ENCODE measurements at places on chromosomes 1 and 21. TPM values are rescaled to one million over a fixed set of nuclear protein-coding genes. Genes with fewer than 3 reads are reported as not detected.

Gene PLA2G2C
- total RNA-seq, result not detected

Gene OR6K6
- not detected for total RNA-seq

Gene GJA9
- total RNA-seq, result not detected

Gene CCDC190
- total RNA-seq, result not detected

DNA sequence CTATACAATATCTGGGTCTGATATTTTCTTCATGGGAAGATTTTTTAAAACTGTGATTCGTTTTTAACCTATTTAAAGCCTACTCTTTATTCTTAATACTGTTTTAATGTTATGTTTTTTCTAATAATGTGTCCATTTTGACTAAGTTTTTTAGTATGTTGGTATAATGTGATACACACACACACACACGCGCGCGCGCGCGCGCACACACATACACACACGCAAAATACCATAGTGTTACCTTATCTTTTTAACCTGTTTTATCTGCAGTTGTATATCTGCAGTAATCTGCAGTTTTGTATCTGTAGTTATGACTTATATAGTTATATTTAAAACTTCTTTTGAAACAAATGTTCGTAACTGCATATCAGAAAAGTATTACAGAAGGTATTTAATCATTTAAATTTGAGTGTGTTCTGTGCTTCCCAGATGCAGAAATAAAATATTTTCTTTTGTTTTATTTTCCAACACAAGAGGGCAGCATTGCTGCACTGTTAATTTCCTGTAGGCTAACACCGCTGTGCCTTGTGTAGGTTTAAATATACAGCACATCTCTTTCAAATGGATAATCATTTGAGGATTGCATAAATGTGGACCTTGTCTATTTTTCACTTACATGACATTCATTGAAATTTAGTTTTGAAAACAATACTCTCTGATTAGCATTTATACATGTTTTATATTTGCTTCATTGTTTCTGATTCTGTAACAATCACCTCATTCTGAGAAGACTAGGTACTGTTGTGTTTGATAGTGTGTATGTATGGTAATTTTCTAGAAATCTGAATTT is 166.1 kb downstream of the PDE4B start:
- no peak overlapping the region for H3K4me3 ChIP-seq
- H3K4me1 ChIP-seq, result no peaks in the 10 kb centered on the region
- H3K27me3 ChIP-seq, result no peaks in the 10 kb centered on the region
- H3K27ac ChIP-seq, result no peak overlapping the region

- no peaks in the 10 kb centered on the region for H3K27me3 ChIP-seq
- H3K27ac ChIP-seq, result no peak overlapping the region
- no peak overlapping the region for H3K4me3 ChIP-seq
- H3K36me3 ChIP-seq, result no peaks in the 10 kb centered on the region
These were observed 56.6 kb downstream of the NKAIN1 start for GRCh38 chr1:31183126-31183525.

- H3K36me3 ChIP-seq, result no peaks in the 10 kb centered on the region
- H3K27me3 ChIP-seq, result no peaks in the 10 kb centered on the region
- no peak for DNase-seq
- H3K4me3 ChIP-seq, result no peak overlapping the region
- H3K4me1 ChIP-seq, result no peaks in the 10 kb centered on the region
- no peak overlapping the region for H3K27ac ChIP-seq
These were observed 103.1 kb downstream of the ATP6V1G3 start for GRCh38 chr1:198437332-198437731.

DNA sequence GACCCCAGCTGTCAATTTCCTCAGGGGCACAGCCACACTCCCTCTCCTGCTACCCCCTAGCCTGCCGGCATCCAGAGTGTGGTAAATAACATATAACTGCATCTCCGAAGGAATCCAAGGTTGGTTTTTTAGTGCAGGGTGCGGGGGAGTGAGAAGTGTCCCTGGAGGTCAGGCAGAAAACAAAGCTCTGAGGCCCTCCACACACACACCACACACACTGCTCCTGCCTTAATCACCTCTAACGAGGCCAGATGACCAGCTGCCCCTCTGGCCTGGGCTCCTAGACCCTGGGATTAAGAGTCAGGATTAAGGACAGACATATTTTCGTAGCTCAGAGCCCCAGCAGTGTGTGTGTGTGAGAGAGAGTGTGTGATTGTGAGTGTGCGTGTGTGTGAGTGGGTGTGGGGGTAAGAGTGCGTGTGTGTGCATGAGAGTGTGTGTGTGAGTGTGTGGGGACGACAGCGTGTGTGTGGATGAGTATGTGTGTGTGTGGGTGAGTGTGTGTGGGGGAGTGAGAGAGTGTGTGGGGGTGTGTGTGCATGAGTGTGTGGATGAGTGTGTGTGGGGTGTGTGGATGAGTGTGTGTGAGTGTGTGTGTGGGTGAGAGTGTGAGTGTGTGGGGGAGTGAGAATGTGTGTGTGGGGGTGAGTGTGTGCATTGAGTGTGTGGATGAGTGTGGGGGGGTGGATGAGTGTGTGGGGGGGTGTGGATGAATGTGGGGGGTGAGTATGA is 14.6 kb downstream of the SDC3 start:
- H3K27ac ChIP-seq, result peak overlapping the region; percentile 63
- DNase-seq, result peak; percentile 74
- H3K36me3 ChIP-seq, result no peaks in the 10 kb centered on the region
- no peak overlapping the region for H3K4me3 ChIP-seq
- no peaks in the 10 kb centered on the region for H3K27me3 ChIP-seq

DNA sequence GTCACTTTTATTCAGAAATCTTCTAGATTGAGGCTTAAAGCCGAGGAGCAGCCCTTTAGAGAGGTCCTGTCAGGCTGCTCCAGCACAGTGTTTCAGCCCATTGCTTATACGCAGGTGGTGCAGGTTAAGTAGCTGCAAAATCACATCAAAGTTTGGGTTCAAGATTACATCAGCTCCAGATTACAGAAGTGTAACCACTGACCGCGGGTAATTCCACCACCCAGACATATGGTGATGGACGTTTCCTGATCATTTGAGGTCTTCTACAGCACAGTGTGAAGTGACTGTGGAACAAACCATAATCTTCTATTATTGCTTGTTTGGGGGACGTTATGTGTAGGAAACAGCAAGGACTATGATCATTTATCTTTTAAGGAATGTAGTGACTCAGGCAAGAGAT is 11.8 kb downstream of the C1orf115 start:
- H3K4me1 ChIP-seq, result peaks cover 7% of the 10 kb centered on the region
- DNase-seq, result no peak
- H3K36me3 ChIP-seq, result no peaks in the 10 kb centered on the region

GRCh38 chr1:118247593-118247992 is 62.6 kb upstream of the SPAG17 start:
- peaks cover 24% of the 10 kb centered on the region for H3K4me1 ChIP-seq
- H3K27me3 ChIP-seq, result no peaks in the 10 kb centered on the region
- DNase-seq, result peak; percentile 60
- no peak overlapping the region for H3K4me3 ChIP-seq

DNA sequence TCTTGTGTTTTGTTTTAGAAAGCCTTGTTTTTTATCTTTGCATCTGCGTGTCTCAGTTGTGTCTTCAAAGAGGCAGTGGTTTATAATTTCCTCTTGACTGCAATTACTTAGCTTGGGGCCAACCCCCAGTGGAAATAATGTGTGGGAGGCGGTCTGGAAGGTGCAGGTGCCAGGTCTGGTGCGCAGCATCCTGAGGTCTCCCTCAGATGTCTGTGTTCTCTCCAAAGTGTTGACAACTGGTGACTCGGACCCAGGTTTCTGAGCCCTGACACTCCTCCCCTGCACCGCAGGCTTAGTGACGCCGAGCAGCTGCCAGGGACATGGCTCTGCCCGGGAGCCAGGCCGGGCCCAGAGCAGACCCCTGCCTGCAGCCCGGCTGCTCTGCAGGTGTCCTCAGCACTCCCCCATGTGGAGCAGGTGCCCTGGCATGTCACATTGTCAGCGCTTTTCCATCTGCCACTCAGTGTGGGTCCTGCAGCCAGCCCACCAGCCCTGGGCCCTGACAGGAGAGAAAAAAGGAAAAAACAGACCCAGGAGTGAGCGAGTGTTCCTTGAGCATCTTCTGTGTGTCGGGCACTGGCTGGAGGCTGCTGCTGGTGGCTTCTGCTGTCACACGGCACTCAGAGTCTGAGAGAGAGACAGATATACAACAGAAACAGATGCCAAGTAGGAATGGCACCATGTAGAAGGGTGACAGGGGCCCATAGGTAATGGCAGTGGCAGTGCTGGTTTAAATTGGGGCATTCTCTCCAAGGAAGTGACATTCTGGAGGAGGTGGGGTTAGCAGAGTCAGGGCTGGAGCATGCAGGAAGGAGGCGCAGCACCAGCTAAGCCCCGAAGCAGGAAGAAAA is 24.8 kb upstream of the SELENON start:
- no peak overlapping the region for H3K27ac ChIP-seq

- no peaks in the 10 kb centered on the region for H3K4me1 ChIP-seq
- H3K36me3 ChIP-seq, result no peaks in the 10 kb centered on the region
- no peaks in the 10 kb centered on the region for H3K27me3 ChIP-seq
- no peak overlapping the region for H3K27ac ChIP-seq
- no peak overlapping the region for H3K4me3 ChIP-seq
These were observed 7.0 kb downstream of the DCST2 start for GRCh38 chr1:155026588-155026987.

- no peaks in the 10 kb centered on the region for H3K36me3 ChIP-seq
- H3K27me3 ChIP-seq, result no peaks in the 10 kb centered on the region
- DNase-seq, result no peak
- no peak overlapping the region for H3K27ac ChIP-seq
- H3K4me1 ChIP-seq, result no peaks in the 10 kb centered on the region
These were observed 34.2 kb downstream of the TNFRSF8 start for GRCh38 chr1:12097321-12097720.

- no peak overlapping the region for H3K27ac ChIP-seq
- H3K27me3 ChIP-seq, result no peaks in the 10 kb centered on the region
- no peak overlapping the region for H3K4me3 ChIP-seq
- no peak for DNase-seq
These were observed 23.9 kb downstream of the FOXJ3 start for GRCh38 chr1:42311138-42311537.

DNA sequence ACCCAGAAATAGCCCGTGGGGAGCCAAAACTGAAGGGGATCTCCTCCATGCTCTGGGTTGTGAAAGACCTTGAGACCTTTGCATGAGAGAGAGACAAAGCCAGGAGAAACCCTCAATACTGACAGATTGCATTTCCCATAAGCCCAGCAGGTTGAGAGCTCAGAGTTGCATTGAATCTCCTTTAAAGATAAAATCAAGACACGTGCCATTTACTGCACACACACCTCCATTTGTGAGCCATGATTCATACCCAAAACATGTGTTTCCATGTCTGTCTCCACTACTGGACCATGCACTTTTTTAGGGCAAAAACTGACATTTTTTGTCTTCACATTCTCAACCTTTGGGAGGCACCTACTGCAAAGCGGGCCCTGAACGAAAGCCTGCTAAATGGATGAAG is 144.0 kb upstream of the NRIP1 start:
- no peaks in the 10 kb centered on the region for H3K27me3 ChIP-seq
- DNase-seq, result no peak
- no peaks in the 10 kb centered on the region for H3K36me3 ChIP-seq
- H3K4me3 ChIP-seq, result no peak overlapping the region
- peaks cover 3% of the 10 kb centered on the region for H3K4me1 ChIP-seq

- no peak for DNase-seq
- no peak overlapping the region for H3K4me3 ChIP-seq
- no peaks in the 10 kb centered on the region for H3K27me3 ChIP-seq
- H3K27ac ChIP-seq, result no peak overlapping the region
- H3K4me1 ChIP-seq, result peaks cover 22% of the 10 kb centered on the region
These were observed 1.5 kb downstream of the CASP9 start for GRCh38 chr1:15522551-15522950.

Measured in neural progenitor cell (in vitro differentiated cells).